ENCODE measurements at places on chromosomes 4 and X.

DNA sequence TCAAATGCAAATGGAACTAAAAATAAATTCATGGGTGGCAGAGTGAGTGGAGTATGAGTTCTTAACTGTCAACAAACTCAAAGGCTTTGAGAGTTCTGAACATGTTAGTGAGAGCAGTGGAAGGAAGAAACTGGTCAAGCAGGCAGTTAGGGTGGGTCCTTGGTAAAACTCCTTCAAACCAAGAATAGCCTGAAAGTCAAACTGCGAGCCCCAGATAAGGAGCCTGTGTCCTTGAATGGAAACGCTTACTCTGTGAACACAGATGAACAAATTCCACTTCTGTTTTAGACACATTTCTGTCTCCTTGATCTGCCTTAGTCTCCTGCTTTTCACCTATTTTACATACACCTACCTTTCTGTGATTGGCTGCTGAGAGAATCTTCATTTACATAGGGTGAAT, 129.4 kb upstream of the PCDH18 start:
- no peak for DNase-seq

- DNase-seq, result no peak
These were observed 98.1 kb downstream of the MGST2 start for GRCh38 chr4:139763672-139764071.

GRCh38 chrX:38166478-38167083, 54.1 kb downstream of the SRPX start:
- DNase-seq, result no peak

DNA sequence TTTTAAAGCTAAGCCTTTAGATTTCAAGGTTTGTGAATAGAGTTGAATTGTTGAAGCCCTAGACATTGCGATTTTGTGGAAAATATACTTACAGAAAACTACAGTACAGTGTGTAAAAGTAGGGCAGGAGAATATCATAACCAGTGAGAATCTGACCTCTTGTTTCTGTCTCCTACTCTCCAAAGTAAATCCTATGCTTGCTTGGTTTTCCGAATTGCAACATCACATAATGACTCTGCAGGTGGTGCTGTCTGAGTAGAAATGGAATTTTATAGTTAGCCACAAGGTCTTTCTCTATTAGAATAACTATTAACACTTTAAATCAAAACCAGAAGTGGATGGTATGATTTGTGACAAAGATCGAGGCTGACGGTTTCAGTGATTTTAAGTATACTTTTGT, 505.6 kb downstream of the RAPGEF2 start:
- no peak for DNase-seq

- DNase-seq, result no peak
These were observed 100.3 kb upstream of the NDST4 start for GRCh38 chr4:115213716-115214115.

GRCh38 chr4:16524911-16525554, 298.8 kb upstream of the TAPT1 start:
- DNase-seq, result no peak

DNA sequence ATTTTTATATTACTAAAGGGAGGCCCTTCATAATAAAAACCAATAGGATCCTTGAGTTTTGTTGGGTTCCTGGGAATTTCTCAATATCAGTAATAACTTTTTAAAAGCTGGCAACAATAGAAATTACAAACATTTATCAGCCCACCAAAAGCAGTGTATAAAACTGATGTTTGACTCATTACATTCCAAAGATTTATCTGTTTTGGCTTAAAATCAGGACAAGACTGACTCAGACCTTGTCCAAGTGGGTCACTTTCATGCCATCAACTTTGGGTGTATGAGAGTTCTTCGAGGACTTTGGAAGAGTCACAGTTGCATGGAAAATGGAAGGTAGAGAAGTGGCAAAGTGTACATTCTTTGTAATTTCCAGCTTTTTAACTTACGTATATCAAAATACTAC, 102.8 kb downstream of the FRMPD4 start:
- no peak for DNase-seq

DNA sequence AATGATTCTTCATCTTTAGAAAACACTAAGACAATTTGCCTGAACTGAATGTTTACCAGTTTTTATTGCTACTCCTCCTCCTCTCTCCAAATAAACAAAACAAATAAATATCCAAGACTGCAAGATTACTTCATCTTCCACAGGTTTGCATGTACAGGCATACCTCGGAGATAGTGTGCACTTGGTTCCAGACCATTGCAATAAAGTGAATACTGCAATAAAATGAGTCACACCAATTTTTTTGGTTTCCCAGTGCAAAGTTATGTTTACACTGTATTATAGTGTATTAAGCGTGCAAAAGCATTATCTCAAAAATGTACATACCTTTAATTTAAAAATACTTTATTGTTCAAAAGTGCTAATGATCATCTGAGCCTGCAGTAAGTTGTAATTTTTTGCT, 53.3 kb downstream of the FBXL5 start:
- no peak for DNase-seq

- DNase-seq, result no peak
These were observed 159.3 kb downstream of the DCAF12L1 start for GRCh38 chrX:126393284-126393683.

DNA sequence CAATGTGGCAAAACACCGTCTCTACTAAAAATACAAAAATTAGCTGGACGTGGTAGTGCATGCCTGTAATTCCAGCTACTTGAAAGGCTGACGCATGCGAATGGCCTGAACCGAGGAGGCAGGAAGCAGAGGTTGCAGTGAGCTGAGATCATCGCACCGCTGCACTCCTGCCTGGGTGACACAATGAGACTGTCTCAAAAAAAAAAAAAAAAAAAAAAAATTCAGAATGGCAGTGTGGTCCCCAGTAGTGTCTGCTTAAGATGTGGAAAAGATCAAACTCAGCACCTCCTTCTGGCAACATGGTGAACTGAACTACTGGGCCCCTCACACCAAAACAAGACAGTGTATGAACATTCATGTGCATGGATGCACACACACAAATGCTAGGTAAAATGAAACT, 32.2 kb downstream of the SMS start:
- no peak for DNase-seq

- DNase-seq, result peak; percentile 76
These were observed at the start of gene GDI1 for GRCh38 chrX:154436983-154437752. TSS of gene GDI1 (plus strand) at chrX:154437154. CDS start at chrX:154437255, 101 bp downstream.

- DNase-seq, result no peak
These were observed 62.3 kb downstream of the FAM193A start for GRCh38 chr4:2598511-2599303.

DNA sequence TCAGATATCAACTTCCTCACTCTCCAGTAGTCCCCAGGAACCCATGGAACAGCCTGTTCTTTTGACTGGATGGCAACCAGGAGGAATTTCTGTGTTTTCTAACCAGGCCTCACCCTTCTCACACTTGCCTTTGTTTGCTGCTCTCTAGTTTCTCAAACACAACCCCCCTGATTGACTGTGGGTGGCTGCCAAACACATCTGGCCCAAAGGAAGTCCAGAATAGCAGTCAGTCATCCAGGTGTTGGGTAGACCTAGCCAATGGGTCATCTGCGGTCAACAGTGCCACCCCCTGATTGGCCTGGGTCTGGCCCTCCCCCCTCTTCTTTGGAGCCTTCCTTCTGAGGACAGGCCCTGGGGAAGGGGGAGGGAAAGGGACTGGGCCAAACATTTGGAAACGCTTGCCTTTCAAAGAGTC, 53.7 kb downstream of the MSX1 start:
- DNase-seq, result no peak
